CD4-positive, alpha-beta T cell treated with Interferon alpha-2 for 1 hour (primary cell): ENCODE measurements at places on chromosomes 3 and 15.

DNA sequence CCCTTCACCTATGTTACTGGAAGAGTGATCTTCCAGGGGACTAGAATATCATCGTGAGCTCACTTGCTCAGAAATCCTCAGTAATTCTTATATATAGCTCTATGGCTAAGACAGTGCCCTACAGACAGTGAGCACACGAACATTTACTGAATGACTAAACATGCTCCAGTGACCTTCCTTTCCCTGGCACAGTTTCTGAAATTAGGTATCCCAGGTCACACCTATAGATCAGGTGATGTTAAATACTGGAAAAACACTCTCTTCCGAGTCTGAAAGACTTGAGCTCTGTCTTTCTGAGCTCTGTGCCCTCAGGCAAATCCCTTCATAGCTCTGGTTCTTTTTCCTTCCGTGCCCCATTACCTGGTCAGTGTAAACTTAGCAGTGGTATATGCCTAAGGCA lies 239.4 kb upstream of the LRIG1 start:
- no peak for DNase-seq

GRCh38 chr3:68441054-68441453 lies 491.3 kb downstream of the TAFA4 start:
- no peak for DNase-seq

- no peak for DNase-seq
Measured at GRCh38 chr3:195263193-195263924, 7.6 kb downstream of the XXYLT1 start.

DNA sequence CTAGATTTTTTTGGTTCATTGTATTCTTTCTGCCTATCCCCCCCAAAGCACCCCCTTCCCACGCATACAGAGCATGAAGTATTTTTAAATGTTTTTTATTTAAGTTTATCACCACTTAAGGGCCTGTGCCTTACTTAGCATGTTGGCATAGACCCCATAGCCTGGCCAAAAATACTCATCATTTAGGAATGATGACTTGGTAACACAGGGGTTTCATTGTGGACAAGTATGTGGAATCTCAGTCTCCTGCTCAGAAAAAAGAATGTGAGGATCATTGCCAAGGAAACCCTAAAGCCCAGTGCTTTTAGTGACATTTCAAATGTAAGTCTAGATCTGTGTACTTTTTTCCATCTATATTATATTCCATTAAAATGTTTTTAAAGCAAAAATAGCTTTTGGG lies 146.3 kb downstream of the ALCAM start:
- no peak for DNase-seq

GRCh38 chr15:85386261-85386660 lies 5.9 kb downstream of the AKAP13 start:
- DNase-seq: no peak

DNA sequence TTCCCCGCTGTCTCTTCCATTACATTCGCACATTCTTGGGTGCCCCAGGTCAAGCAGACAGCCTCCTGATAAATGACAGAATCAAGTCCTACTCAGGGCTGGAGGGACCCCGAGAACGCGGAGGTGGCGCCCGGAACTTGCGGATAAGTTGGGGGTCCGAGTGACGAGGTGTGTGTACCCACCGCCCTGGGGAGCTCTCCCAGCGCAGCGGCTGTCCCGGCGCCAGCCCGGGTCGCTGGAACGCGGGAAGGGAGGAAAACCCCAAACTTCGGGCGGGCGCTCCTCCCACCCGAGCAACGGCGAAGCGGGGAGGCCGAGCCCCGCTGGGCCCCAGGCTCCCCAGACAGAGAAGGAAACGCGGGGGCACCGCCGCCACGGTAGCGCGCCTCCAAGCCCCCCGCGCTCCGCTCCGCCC lies 550 bp downstream of the CLN6 start:
- DNase-seq: no peak

DNA sequence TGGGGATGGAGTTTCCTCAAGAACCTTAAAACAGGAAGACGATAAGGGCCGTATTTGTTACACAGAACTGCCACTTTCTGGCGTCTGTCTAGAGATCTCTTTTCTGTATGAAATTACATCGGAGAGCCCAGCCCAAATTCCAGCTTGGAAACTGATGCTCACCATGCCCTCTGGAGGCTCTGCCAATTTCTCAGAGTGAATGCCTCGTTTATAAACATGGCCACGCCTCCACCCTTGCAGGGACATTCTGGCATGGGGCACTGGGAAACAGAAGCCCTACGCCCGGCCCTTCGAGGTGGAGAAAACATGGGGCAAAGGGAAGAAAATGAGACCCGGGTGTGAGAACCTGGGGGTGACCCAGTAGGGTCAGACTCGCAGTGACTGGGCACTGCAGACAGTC lies 53.4 kb upstream of the SEC13 start:
- DNase-seq: no peak

DNA sequence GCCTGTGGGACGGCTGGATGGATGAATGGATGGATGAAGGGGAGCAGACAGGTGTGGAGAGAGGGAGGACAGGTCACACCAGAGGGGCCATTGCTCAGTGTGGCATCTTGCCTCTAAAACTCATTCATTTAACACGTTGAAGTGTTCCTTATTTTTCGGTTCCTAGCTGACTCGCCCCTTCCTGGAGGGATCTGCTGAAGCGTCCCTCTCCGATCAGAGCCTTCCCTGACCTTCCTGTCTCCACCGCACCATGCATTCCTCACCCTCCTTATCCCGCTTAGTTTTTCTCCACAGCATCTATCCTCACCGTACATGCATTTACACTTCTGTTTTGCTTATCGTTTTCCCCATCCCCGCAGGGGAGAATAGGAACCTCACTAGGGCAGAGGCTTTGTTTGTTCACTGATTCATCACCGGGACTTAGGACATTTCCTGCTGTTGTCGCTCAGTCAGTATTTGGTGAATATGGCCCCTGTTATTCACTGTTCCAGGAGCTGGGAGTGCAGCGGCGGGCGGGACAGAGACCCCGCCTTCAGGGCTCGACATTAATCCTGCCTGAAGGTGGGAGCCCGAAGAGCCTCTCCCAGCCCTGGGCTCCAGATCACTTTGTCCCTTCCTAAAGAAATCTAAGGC lies 32.0 kb downstream of the FOXL2 start:
- no peak for DNase-seq

GRCh38 chr3:15387171-15387581 lies 40.2 kb downstream of the METTL6 start:
- DNase-seq: no peak

DNA sequence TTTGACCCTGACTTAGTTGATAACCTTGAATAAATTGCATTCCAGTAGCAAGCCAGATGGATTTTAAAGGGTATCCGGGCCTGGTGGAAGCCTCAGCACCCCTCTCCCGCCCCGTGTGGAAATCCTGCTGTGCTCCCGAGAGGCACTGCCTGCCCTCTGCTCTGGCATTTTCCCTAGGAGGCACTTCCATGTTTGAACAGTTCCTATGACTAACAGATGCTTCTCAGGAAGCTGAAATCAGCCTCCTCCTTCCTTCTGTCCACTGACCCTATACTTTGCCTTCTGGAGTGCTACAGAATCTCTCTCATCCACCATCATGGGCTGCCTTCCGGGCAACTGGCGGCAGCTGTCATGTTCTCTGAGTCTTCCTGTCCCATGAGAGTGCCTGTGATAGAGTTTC lies 90.8 kb downstream of the GABRG3 start:
- no peak for DNase-seq

- no peak for DNase-seq
Measured at GRCh38 chr15:56459096-56459495, 5.8 kb downstream of the MNS1 start.

DNA sequence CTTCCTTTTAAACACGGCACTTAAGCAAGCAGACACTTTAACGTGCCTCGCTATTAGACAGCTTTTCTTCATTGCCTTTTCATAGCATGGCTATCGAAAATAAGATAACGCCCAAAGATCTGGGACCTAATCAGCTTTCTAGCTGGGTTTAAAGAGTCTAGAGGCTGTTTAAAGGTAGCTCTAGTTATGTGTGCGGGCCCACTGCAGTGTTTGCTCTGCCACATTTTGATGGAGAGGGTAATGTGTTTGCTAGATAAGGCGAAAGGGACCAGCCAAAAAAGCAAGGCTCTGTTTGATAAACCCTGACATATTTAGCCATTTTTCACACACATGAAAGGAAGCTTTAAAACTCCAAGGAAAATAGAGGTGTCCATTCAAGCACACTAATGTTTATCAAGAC lies 91.6 kb downstream of the NR2F2 start:
- DNase-seq: no peak

DNA sequence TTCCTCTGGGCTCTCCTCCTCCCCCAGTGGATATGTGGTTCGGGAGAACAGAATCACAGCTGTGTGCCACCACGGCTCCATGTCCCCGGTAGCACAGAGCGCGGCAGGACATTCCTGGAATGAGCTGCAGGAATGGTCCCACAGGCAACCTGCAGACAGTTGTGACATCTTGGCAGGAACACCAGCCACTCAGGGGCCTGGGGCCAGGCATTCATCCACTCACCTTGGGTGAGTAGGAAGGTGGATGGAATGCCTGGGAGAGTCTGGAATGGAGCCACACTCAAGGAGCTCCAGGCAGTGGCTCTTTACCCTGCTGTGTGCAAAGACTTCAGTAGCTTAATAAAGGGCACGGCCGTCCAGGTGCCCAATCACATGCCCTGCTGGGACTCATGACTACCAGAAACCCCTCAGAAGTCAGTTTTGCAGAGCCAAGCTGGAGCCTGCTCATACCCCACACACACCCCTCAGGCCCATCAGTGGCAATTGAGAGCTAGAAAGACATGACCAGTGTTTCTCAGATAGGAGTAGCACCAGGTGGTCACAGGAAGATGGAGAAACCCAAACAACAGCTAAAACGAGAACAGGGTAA lies 117.3 kb upstream of the PRR20G start:
- no peak for DNase-seq

- DNase-seq: no peak
Measured at GRCh38 chr15:70420948-70421482, 323.3 kb upstream of the TLE3 start.

DNA sequence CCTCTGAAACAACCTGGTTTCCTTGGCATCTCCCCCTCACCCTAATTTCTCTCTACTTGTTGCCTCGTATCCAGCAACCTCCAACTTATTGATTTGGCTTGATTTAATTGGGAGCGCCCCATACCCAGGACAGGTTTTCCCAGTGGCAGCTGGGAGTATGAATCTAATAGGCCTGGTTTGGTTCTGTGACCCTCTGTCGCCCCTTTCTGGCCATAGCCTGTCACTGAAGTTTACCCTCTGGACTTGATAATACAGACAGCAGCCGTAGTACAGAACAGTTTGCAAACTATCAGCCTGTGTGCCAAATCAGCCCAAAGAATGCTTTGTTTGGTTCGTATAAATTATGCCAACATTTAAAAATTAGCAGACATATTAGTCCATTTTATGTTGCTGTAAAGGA lies 525.1 kb upstream of the GOLIM4 start:
- DNase-seq: no peak
